ENCODE measurements at places on chromosomes 5 and 9.

GRCh38 chr9:128073253-128073886 is 5.3 kb downstream of the SLC25A25 start:
- DNase-seq = no peak

DNA sequence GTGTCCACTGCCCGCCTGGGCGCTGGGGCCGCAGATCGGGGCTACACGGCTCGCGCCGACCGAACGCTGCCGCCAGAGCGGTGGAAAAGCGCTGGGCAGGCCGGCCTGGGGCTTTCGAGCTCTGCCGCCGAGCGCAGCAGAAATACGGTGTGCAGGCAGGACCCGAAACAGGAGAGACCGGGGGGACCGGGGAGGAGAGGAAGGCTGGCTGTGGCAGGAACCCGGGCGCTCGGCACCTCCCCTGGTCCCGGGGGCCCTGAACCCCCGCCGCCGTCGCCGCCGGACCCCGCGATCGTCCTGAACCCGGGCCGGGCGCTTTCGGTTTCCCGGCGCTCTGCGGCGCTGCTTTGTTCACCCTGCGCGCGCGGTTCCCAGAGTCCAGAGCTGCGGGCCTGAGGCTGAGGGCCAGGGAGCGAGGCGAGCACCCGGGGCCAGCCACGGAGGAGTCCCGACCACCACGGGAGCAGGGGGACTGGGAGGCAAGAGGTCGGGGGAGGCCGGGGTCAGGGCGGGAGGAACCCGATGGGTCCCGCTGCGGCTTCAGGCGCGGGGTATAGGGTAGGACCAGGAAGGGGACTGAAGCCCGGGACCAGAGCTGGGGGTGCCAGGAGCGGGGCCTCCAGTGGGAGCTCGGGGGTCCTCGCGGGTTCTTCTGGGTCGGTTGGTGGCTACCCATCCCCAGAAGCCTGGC is 12.0 kb downstream of the IRX2 start:
- no peak for DNase-seq

DNA sequence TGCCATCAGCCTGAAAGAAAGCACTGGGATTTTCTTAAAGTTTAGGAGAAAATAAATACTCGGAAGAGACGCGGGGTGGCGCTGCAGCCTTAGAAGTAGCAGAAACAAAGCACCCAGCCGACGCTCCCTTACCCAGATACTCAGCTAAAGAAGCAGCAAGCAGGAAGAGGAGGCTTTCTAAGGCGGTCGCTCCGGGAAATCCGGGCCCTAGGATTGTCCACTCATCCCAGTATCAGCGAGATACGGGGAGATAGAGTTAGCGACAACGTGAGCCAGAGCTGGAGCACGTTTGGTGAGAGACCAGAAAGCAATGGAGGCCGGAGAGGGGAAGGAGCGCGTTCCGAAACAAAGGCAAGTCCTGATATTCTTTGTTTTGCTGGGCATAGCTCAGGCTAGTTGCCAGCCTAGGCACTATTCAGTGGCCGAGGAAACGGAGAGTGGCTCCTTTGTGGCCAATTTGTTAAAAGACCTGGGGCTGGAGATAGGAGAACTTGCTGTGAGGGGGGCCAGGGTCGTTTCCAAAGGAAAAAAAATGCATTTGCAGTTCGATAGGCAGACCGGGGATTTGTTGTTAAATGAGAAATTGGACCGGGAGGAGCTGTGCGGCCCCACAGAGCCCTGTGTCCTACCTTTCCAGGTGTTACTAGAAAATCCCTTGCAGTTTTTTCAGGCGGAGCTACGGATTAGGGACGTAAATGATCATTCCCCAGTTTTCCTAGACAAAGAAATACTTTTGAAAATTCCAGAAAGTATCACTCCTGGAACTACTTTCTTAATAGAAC is at the start of gene PCDHB2:
Gene PCDHB2 (plus strand): TSS at position 135 of the 782 bp plus-strand sequence. CDS start 176 bp downstream, at position 311.
- DNase-seq = peak; percentile 3

GRCh38 chr5:5953584-5954274 is 424.6 kb downstream of the MED10 start:
- DNase-seq = peak; percentile 67

GRCh38 chr5:135190416-135191083 is 156.5 kb upstream of the PITX1 start:
- no peak for DNase-seq

DNA sequence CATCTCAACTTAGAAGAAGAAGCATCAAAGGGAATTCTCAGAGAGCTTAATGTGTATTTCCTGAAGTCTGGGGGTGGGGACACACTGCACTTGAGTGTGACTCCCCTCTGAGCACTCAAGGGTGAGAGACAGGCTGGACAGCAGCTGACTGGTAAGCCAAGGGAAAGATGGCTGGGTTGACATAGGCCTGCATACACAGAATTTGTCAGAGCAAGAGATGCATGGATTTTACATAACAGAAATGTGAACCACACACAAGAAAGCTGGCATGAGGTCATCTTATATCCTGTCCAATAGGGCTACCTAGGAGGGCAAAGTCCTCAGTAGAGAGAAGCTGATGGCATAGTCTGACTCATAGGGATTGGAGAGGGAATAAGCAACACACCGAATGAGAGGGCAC is 114.3 kb upstream of the EPB41L4A start:
- no peak for DNase-seq

GRCh38 chr5:65803699-65804391 is 81.8 kb downstream of the NLN start:
- DNase-seq = no peak

GRCh38 chr5:10631316-10631996 is 67.6 kb downstream of the ANKRD33B start:
- DNase-seq = no peak

DNA sequence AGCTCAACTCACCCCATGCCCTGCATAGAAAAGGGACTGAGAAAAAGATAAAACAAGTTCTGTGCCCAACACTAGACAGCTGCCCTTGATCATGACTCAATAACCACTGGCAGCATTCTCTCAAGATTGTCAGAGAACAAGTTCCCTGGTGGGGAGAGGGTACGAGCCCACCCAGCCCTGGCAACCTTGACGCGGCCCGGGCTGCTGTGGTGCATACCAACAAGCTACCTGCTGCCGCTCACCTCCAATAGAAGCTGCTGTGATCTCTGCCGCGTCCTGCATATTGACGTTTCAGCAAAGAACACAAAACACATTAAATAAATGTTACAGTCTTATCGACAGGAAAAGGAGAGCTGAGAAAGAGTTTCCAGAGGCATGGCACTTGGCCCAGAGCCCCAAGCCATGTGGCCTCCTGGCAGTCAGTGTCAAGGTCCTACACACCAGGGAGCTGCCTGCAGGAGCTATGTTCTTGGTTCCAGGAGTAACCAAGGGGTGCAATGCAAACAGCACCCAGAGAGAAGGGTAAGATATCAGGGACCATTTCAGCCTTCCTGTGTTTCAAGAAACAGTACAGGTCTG is 28.3 kb downstream of the WHRN start:
- no peak for DNase-seq

GRCh38 chr5:85741972-85742371 is 875.8 kb upstream of the COX7C start:
- DNase-seq = no peak

GRCh38 chr9:758146-758545 is 83.4 kb upstream of the DMRT1 start:
- no peak for DNase-seq

DNA sequence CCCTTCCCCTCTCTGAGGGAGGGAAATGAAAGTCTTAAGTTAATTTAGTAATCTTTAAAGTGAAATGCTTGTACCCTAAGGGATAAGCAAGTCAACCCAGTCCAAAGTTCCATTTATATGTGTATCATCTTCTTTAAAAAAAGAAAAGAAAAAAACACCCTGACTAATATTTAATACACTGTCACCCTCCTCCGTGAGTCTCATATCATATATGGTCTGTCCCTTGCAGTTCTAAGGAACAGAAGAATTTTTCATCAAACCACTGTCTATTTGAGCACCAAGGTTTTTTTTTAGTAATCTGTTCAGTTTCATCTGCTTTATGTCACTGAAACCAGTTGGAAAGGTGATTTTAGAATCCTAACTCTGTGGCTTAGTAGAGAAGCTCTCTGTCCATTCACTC is 15.2 kb downstream of the TNIP1 start:
- DNase-seq = no peak

DNA sequence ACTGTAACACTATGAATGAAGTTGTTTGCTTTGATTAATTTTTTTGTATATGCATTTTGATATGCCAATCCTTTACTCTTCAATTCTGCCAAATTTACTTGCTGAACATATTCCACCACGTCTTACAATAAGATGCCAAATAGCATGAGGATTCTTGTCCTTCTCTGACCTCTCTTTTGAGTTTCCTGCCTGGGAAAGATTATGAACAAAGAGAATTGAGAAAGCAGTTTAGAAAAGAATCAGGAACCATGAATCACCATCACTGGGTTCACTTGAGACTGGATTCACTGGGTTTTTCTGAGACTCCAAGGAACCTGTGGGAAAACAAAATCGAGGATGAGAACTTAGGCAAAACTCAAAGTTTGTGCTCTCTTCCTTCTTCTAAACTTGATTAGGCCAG is 256.5 kb downstream of the CETN3 start:
- DNase-seq = no peak

- no peak for DNase-seq
These were observed 54.1 kb downstream of the GADD45G start for GRCh38 chr9:89658931-89659330.

GRCh38 chr5:145393426-145393825 is 441.7 kb downstream of the PRELID2 start:
- no peak for DNase-seq

DNA sequence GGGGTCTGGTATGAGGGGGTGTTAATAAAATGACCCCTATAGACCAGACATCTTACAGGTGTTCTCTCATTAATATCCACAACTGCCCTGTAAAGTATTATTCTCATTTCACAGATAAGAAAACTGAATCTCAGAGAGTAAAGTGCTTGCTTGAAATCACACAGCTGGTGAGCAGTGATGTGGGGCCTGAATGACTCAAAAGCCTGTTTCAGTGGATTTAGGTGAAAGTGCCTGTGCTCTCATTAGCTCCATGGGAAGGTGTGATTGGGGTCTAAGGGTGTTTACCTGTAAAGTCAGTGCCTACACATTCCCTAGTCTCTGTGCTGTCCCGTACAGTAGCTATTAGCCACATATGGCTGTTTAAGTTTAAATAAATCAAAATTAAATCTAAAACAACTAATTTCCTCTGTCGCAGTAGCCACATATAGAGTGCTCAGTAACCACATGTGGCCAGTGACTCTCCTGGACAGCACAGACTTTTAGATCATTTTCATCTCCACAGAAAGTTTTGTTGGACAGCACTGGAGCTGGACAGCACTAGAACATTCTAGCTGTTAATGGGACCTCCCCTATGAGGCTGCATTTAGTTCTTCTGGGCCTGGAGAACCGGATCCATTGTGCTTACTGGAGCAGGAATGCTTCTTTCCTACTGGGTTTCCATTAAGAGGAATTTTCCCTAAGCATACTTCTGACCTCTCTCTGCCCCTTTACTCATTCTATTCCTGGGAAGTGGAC is 52.5 kb upstream of the SEMA6A start:
- DNase-seq = no peak

DNA sequence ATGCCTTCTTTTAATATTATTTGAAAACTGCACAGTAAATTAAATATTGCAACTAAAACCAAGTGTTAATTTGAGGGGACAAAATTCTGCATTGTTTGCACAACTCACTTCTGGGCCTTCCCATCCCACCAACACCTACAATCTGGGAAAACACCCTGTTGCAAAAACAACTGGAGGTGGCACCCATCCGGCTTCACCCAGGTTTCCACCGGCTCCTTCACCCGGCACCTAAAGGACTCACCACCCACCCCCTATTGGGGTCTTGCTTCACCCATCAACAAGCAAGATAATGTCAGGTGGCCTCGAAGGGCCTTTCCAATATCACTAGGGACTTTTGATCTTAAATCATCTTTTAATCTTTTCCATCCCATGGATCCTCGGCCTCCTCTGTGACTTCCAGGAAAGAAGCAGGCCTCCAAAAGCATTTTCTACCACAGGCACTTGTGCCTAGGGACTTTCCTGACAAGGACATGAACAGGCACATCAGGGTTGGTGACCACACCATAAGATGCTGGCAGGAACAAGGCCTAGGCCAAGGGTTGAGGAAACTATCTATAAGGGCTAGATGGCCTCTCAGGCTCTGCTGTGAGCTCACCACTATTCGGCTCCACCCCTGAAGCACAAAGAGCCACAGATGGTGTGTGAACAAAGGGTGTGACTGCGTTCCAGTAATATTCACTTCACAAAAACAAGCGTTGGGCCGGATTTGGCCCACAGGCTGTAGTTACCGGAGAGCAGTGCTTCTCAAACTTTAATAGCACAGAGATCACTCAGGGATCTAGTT is 205.1 kb downstream of the AUH start:
- DNase-seq = no peak

DNA sequence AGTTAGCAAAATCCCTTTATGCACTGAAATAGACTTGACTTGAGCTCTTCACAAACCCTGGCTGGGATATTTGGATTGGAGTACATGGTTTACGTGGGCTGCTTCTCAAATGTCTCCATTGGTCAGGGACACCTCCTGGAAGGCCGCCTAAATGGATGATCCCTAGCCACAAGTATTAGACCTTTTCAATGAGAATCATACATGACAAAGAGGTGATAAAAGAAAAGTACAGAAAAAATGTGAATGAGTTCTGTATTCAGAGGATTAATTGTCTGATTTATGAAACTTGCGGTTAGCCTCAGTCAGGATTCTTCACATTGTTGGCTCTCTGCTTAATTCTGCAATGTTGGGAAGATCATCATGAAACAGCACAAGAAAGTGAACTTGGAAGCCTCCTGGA is 752.8 kb upstream of the ADAMTS16 start:
- DNase-seq = no peak

- DNase-seq = no peak
These were observed 66.3 kb downstream of the RGMB start for GRCh38 chr5:98839469-98840383.

DNA sequence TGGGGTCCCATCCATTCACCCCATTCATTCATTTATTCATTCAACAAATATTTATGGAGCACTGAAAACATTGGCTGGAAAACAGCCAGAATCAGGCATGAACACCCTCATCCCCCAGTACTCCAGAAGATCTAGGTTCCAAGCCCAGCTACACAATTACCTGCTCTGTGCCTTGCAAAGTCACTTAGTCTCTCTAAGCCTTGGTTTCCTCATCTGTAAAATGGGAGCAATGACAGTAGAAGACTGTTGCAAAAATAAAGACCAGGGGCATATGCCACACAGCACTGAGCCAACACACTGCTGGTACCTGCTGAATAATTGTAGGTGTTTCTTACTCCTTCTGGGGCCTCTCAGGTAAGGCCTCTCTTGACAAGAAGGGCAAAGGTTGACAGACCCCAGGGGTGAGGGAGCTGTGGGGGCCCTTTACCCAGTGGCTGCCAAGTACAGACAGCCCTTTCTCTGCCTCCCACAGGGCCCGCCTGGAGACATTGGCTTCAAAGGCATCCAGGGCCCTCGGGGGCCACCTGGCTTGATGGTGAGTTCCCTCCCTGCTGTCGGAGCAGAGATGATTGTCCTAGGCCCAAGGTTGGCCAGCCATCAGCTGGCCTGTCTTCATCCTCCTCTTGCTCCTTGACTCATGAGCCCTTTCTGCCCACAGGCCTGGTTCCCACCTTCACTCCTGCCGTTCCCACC is 22.6 kb upstream of the ORM1 start:
- DNase-seq = no peak

DNA sequence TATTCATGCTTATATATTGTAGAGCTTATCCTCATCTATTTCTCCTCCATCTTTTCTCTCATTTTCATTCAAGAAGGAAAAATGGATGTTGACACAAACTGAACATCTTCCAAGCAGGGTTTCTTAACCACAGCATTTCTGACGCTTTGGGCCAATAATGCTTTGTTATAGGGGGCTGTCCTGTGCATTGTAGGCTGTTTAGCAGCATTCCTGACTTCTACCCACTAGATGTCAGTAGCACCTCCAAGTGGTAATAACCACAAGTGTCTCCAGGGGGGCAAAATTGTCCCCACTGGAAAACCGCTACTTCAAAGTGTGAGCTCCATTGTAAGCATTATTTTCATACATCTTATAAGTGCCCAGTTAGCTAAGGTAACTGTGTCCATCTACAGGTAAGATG is 2.6 kb upstream of the TXNDC8 start:
- DNase-seq = no peak

Measured in NCI-H526 treated with DMSO at 0.1 percent for 48 hours (cell line).